ENCODE measurements at places on chromosomes 5 and 9. TPM values are rescaled to one million over a fixed set of nuclear protein-coding genes. Genes with fewer than 3 reads are reported as not detected.
A peak's percentile ranks its signal among the peaks of the same experiment; 100 is the strongest.

The CYSRT1 gene
- 301 TPM for total RNA-seq

The NUTM2G gene
- not detected for total RNA-seq

The PCDHGA7 gene
- 2.0 TPM for total RNA-seq

The FAM153A gene
- total RNA-seq = 0.57 TPM

The SLC4A9 gene
- not detected for total RNA-seq

DNA sequence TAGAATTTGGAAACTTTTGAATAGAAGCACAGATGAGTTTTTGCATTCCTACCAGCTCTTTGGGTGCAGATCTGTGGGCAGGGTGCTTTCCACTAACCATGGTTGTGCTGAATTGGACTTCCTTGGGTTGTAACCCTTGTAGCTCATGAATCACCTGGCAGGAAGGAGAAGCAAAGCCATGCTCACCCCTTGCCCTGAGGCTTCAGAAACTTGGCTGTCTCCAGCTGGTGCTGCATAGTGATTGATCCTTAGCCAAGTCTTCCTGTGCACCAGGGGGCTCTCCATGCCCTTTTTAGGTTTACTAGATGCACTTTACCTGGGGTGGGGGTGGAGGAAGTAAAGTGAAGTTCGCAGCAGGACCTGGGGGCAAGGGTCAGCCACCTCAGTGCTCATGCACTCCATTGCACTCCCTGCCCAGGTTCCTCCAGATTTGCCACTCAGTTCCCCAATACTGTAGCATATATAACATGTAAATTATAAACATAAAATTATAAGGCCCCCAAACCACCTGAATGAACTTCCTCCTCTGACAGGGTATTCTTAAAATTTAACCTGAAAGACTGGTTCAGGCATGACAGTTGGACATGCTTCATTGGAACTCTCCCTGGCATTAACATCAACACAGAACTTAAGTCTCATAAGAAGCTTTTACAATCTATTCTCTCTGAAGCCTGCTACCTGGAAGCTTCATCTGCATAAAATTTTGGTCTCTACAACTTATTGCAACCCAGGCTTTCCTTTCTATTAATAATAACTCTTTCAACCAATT is 25.8 kb upstream of the IFNA14 start:
- DNase-seq = no peak

GRCh38 chr9:130159057-130159456 is 13.1 kb upstream of the NCS1 start:
- no peak for DNase-seq

DNA sequence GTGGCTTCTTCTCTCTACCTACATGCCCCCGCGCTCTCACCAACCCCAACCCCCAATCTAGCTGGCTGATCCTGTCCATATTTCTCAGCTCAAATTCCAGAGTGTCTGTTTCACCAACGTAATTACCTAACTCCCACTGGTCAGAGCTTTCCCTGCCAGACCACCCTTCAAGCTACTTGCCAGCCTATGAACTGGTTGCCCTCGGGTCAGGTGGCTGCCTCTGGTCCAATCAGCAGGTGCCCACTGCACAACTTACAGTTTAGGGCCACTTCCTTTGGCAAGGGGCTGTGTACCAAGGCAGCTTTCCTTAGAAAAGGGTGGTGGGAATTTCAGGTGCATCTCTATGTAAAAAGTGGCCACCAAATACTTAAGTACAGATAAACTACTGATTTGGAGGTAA is 92.2 kb upstream of the SLC30A5 start:
- no peak for DNase-seq

DNA sequence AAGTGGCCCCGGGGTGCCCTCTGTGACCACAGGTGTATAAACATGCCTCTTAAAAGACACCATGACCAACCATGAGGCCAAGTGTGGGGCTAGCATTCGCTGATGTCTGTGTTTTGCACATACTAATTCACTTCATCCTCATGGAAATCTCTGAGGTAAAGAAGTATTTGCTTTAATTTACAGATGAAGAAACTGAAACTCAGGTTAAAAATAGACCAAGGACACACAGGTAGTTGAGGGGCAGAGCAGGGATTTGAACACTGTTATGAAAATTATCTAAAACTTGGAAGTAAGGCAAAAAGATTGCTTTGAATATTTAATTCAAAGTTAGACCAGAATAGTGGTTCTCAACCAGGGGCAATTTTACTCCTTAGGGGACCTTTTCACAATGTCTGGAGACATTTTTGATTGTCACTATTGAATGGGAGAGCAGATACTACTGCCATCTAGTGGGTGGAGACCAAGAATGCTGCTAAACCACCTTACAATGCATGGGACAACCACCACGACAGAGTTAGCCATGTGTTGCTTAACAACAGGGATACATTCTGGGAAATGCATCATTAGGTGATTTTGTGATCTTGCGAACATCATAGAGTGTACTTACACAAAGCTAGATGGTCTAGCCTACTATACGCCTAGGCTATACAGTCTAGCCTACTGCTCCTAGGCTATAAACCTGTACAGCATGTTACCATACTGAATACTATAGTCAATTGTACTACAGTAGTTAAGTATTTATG is 8.0 kb upstream of the FXN start:
- no peak for DNase-seq

DNA sequence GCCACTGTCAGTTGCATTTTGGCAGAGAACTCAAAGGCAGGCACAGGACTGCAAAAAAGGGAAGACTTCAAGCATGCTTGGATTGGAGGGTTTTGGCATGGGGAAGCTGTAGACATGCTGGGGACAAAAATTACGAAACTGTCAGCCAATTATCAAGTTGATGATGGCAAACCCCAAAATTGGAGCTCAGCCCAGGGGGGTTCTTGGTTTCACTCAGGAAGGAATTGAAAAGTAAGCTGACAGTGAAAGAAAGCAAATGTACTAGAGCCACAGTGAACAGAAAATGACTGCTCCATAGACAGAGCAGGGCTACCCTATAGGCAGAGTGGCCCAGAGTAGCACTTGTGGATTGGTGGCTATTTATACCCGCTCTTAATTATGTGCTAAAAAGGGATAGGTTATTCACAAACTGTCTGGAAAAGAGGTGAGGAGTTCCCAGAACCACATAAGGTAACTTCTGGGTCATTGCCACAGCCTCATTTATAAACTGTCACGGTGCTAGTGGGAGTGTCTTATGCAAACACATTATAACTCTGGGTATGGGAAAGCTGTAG is 14.6 kb upstream of the CFAP95 start:
- DNase-seq = no peak

GRCh38 chr5:149869411-149869821 is 75.2 kb downstream of the PDE6A start:
- no peak for DNase-seq

DNA sequence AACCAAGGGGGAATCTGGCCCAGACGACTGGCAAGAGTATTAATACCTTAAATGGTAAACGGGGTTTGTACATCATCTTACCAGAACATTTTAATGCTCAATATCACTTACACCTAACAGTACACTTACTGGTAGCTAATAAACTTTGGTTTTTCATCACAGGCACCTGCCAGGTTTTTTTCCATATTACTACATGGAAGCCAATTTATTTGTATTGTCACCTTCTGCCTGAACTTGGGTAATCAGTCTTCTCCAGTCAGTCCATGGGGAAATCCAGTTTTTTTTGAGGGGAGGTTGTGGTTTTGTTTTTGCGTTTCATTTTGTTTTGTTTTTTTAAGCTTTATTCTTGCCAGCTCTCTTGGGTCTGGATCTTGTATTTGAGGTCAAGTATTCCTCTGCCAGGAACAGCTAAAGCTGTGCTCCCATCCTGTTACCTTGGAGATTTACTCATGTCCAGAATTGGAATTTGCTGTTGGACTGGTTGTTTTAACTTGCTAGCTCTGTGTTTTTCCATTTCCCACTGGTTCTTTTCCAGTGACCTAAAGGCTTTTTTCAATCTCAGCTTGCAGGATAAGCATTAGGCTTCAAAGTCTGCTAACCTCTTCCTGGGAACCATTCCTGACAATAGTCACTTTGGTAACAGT is 11.1 kb upstream of the NADK2 start:
- no peak for DNase-seq

DNA sequence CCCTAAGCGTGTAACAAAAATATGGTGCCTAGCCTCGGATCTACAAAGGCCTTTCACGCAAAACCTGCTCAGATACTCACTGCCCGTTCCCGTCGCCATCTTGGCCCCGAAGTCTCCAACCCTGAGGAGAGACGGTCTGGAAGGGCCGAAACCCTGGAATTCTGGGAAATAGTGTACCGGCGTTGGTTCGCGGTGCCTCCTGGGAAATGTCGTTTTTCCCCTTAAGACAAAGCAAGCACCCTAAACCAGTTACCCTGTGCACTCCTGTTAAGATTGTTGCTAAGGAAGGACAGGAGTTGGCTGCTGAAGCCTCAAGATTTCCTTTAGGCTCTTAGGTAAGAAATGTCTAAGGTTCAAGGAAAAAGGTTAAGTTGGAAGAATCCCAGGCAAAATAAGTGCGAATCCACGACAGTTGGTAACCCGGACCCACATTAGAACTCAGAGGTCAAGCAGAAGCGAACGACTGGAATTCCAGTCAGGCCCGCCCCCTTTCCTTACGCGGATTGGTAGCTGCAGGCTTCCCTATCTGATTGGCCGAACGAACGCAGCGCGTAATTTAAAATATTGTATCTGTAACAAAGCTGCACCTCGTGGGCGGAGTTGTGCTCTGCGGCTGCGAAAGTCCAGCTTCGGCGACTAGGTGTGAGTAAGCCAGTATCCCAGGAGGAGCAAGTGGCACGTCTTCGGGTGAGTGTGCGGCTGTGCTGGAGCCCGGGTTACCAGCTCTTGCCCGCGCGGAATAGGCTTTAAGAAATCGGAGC is at the start of the genes BRD8 and KIF20A:
TSS of gene BRD8 (minus strand) at position 115 of the 761 bp plus-strand sequence. CDS start at position 99, 16 bp downstream.
TSS of gene KIF20A (plus strand) at position 597 of the 761 bp plus-strand sequence. CDS start 569 bp downstream, outside the sequence.
- DNase-seq = peak; percentile 73

DNA sequence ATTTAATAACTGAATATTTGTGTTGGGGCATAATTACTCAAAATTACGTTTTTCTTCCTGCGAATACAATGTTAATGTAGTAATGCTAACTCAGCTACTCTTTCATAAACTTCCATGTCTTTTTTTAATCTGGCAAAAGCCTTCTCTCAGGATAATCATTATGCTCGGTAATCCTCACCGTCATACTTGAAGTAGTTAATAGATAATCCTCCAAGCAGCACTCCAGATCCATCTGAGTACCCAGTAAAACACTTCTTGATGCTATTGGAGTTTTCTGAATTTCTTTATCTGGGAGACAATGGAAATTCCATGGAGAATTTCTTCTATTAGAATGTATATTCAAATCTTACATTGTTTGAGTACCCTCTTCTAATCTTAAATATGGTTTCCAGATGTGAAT is 34.3 kb downstream of the PARP8 start:
- no peak for DNase-seq

GRCh38 chr5:64722588-64722987 is 32.3 kb downstream of the SHISAL2B start:
- DNase-seq = no peak

DNA sequence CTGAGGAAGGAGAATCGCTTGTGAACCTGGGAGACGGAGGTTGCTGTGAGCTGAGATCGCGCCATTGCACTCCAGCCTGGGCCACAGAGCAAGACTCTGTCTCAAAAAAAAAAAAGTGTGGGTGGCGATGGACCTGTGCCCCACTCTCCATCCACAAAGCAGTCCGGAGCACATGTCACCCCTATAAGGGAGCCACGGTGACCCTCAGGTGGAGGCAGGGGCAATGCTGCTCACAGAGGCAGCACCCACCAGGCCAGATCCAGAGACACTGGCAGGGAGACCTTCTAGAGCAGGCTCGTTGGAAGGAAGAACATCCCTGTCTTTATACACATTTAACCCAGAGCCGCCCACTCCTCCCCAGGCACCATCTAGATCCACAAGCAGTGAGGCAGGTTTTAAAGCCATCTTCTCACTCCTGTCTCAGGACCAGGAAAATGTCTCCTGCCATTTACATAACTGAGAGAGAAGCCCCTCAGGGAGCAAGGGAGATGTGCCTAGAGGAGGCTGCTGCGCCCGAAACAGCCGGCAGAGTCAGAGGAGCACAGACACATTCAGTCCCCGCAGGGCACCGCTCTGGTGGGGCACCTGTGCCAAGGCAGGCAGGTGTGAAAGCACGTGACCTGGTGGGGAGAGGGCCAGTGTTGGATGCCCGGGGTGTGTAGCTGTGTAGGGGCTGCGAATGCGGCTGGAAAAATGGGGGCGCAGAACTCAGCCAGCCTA is 31.6 kb upstream of the ADAMTS2 start:
- no peak for DNase-seq

DNA sequence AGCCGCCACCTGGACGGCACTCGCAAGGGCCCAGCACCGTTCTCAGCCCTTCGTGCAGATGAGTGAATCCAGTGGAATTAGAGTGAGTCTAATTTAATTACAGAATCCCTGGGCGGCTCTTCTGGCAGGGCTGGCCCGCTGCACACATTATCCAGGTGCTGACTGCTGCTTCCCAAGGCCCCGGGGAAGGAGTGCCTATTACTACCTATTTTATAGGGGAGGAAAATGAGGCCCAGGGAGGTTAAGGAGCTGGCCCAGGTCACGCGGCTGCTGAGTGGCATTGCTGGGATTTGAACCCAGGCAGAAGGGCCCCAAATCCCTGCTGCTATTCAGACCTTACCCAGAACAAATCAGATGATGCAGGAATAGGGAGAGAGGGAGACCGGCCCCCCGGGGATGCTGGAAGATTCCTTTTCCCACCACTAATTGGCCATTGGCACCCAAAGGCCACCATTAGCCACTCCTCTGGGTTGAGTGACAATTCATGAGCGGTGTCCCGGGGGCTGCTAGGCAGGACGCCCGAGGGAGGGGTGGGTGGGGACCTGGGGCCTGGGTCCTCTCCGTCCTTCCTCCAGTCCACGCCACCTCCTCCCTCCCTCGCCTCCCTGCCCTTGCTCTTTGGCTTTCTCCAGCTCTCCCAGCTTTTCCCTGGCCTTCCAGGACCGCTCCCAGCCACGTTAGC is 10.3 kb upstream of the QRFP start:
- DNase-seq = no peak

- no peak for DNase-seq
Measured at GRCh38 chr5:95403996-95404395, 12.8 kb downstream of the FAM81B start.

GRCh38 chr5:67748165-67748690 is 467.3 kb upstream of the PIK3R1 start:
- DNase-seq = no peak

DNA sequence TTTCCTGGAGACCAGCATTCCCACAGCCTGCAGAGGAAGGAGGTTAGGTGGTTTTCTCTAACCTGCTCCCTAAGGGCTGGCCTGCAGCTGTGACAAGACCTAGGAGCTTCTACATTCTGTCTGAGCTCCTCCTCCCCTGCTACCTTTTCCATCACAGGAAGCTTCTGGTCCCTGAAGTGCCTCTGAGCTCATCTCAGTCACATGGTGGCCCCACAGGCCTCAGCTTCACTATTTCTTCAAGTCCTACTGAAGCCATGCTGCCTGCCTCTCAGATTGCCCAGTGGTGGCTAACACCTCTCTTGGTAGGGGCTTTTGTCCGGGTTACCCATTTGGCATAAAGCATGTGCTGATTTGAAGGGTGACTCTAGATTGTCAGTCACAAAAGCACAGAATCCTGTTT is 259.4 kb downstream of the CRB2 start:
- DNase-seq = no peak

GRCh38 chr9:37975639-37976038 is 71.7 kb upstream of the SLC25A51 start:
- no peak for DNase-seq

- DNase-seq = no peak
Measured at GRCh38 chr5:127410959-127411358, 106.5 kb upstream of the PRRC1 start.
